ENCODE measurements at places on chromosomes 3 and 15.
A peak's percentile ranks its signal among the peaks of the same experiment; 100 is the strongest.

DNA sequence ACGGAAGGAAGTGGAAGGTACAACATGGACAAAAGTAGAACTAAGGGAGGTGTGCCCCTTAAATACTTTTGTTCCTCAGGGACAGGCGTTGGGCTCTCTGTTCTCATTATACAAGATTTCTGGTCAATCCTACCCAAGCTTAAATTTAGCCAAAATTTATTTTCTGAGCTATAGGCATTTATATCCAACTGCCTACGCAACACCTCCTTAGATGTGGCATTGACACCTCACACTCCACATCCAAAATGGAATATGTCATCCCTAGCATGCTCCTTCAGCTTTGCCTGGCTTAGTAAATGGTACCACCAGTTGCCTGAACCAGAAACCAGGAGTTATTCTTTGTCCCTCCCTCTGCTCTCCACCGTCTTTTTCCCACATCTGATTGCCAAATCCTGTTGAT lies 26.2 kb downstream of the FANCD2OS start:
- DNase-seq = no peak

GRCh38 chr3:45064512-45065372 lies 38.6 kb downstream of the CLEC3B start:
- DNase-seq = peak; percentile 99

GRCh38 chr3:37680401-37680800 lies 181.3 kb upstream of the CTDSPL start:
- no peak for DNase-seq

DNA sequence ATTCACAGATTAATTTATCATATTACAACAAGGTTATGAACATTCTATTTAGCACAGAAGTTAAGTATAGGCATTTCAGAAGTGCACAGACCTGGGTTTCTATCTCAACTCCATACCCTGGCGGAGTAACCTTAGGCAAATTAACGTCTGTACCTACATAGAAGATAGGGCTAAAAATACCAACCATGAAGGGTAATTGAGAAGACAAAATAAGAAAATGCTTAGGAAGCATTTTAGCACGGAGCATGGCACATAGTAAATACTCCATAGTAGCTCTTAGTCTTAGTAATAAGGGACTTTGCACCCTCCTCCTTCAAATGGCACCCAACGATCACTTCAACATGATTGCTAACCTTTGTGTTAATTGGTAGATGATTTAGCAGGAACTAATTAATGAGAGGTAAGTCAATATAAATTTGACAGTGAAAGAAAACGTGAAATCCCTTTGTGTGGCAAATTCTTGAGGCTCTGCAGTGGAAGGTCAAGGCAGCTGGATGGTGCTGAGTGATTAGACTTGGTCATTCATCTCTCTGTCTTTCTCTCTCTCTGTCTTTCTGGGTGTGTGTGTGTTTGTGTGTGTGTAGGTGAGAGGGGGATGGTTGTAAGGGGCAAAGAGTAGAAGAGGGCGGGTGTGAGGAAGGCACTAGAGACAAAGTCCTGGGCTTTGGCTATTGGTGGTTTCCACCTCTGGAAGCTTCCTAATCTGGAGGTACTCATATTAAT lies 131.1 kb upstream of the PHLDB2 start:
- no peak for DNase-seq

DNA sequence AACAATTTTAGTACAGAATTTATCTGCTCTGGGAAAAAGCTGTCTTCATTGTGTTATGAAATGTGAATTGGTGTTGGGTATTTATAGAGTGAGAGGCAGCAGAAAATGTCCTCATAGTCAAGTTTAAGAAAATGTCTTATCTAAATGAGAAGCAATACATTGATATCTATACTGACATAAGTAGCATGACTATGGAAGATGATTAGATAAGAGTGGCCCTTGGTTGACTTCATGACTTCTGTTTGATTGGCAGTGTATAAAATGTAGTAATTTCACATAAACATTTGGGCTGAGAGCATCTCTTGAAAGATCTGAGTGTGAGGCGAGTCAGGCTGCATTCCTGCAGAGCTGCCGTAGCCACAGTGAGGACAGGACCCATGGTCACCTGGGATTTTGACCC lies 19.4 kb downstream of the MCTP2 start:
- no peak for DNase-seq

All from A172 (cell line).